Activated CD8-positive, alpha-beta memory T cell treated with anti-CD3 and anti-CD28 coated beads for 4 hours (primary cell): ENCODE measurements at places on chromosomes 2 and 18.

- DNase-seq = no peak
Measured at GRCh38 chr18:58544179-58544578, 84.7 kb downstream of the ALPK2 start.

GRCh38 chr18:48011926-48012465, 81.5 kb upstream of the SMAD2 start:
- DNase-seq = no peak

- no peak for DNase-seq
Measured at GRCh38 chr2:204024906-204025475, 88.4 kb downstream of the ICOS start.

DNA sequence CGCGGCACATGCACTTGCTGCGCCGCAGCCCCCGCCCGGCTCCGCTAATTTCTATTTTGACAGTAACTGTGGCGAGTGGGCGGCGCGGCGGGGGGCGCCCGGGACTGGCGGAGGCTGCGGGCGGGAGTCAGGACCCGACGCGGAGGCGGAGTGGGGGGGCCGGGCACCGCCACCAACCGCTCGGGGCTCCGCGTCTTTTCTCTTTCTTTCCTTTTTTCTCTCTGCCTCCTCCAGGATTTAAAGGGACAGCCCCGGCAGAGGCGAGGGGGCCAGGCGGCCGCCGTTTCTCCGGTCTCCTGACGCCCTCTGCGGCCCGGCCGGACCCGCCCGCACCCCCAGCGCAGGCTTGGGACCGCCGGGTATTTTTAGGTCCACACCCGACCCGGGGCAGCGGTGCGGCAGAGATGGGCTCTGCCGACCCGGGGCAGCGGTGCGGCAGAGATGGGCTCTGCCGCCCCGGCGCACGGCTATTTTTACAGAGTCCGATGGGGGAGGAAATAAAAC, 460 bp upstream of the ZBTB7C start:
- DNase-seq = no peak
